ENCODE measurements at places on chromosomes 5 and 9.

- DNase-seq = no peak
Observed at GRCh38 chr5:4833104-4833738, 306.9 kb upstream of the ADAMTS16 start.

DNA sequence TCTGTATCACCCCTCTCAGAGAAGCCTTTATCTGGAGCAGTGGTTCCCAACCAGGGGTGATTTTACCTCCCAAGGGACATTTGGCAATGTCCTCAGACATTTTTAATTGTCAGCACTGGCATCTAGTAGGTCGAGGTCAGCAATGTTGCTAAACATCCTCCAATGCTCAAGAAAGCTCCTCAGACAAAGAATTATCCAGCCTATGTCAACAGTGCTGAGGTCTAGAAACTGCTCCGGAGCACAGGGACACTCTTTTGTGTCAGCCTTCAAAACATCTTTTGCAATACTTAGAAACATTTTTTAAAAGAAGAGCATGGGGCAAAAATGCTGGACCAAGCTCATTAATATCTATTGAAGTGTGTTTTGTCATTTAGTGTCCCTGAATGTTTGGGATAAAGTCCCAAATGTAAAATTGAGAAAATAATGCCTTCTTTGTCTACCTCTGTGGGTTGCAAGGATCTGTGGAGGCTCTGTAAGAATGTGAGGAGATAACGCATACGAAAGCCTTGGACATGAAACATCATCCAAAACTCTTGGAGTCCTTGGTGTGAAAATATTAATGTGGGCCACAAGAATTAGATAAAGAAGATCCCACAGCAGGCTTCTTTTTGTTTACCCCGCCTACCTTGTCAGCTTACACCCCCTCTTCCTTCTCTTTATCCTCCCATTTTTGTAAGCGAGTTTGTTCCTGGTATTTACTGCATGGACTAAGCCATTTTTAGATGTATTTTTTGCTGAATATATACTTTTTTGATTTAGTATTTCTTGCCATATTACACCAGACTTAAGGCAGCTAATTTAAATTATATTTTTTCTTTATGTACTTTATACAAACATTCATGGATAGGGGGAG, 193.5 kb downstream of the CD180 start:
- no peak for DNase-seq

GRCh38 chr5:176596689-176597416, 13.1 kb downstream of the GPRIN1 start:
- peak; percentile 60 for DNase-seq

- DNase-seq = no peak
Observed at GRCh38 chr5:172868924-172869591, 35.0 kb downstream of the ERGIC1 start.

GRCh38 chr5:58153255-58153654, 306.6 kb downstream of the PLK2 start:
- no peak for DNase-seq

GRCh38 chr9:74942801-74943200, 9.9 kb downstream of the C9orf40 start:
- DNase-seq = peak; percentile 41

DNA sequence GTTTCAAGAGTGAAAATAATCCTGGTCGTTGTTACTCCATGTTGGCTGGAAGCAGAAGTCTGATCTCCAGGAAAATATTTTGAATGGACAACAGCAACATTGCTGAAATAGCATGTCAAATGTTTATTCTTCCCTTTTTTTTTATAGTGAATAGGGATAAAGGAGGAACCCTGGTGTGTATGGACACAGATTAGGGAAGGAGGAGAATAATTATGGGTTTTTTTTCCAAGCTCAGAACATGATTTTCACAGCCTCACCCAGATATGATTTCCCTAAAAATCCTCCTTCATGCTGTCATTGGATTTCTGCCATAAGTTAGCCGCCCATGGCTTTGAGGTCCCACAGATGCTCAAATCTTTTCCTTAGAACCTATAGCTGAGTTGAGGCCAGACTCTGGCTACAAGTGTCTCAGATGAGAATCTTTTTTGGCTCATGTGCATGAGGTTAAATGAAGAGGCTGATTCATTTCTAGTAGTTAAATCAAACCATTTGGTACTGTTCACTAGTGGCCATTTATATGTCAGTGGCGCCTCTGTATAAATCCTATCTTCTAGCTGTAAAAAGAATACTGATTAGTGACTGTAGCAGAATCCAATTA, 65.5 kb upstream of the LIFR start:
- no peak for DNase-seq

- no peak for DNase-seq
Observed at GRCh38 chr9:73158723-73159122, 7.1 kb downstream of the ANXA1 start.

DNA sequence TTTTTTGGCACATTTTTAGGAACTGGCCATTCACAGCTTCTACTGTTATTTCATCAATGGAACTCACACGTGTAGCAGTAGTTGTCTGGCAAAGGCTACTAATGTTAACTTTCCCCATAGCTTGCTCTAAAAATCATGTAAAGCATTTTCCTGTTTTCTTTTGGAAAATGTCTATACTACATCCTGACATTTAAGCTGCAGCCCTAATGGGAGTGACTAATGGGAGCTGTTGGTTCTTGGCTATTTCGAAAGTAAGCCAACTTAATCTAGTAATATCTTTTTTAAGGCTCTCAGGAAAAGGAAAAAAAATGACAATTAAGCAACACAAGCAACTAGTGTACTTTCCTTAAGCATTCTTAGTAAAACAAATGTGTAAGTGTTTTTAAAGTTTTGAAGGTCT, 169.2 kb downstream of the SLC12A2 start:
- DNase-seq = no peak

GRCh38 chr5:176918613-176919012, 19.5 kb upstream of the HK3 start:
- no peak for DNase-seq

- no peak for DNase-seq
Observed at GRCh38 chr5:37724395-37725125, 115.3 kb downstream of the GDNF start.

- peak; percentile 44 for DNase-seq
Observed at GRCh38 chr9:127968042-127968441, 12.7 kb downstream of the EEIG1 start.

- DNase-seq = no peak
Observed at GRCh38 chr9:38117651-38118050, 48.6 kb upstream of the SHB start.

DNA sequence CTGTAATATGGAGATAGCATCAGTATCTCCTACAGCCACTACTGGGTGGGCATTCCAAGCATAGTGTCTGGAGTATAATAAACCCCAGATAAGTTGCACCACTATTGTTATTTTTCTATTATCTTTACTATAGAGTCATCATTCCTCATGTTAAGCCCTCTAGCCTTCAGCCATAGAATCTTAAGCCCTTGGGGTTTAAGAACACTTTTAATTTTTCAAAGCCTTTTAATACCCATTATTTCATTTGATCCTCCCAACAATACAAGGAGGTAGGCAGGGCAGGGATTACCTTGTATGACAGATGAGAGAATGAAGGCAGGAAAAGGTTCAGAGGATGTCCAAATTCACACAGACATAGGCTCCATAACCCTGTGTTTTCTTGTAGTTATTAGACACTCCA, 112.5 kb downstream of the EBF1 start:
- no peak for DNase-seq

- no peak for DNase-seq
Observed at GRCh38 chr5:137566118-137566541, 67.0 kb upstream of the SPOCK1 start.

- no peak for DNase-seq
Observed at GRCh38 chr5:133606835-133607234, 5.5 kb downstream of the FSTL4 start.

GRCh38 chr5:34854459-34855174, 15.7 kb downstream of the TTC23L start:
- no peak for DNase-seq

DNA sequence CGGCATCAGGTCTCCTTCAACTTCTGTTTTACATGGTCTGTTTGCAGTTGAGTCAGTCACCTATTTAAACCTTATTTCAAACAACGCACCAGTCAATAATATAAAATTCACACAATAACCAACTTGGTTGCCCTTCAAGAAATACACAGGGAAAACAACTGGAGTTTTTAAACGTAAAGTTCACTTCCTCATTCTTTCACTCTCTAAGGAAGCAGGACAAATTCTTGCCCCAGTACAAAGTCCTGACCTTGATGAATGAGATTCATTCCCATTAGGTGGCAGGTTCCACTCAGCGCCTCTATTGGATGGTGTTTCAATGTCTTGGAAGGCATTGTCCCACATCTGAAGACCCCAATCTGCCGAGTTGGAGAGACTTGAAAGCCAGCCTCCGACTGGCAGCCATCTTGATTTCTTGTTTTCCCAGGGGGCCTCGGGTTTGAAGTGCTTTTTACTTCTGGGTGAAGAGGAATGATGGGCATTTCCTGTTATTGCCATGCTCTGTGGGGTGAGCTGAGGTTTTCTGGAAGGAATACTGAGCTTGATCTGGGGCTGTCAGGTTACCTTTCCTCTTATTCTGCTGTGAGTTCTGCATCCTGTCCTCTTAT, 105.0 kb downstream of the ACER2 start:
- no peak for DNase-seq

- no peak for DNase-seq
Observed at GRCh38 chr9:132486706-132487350, 76.8 kb downstream of the CFAP77 start.

DNA sequence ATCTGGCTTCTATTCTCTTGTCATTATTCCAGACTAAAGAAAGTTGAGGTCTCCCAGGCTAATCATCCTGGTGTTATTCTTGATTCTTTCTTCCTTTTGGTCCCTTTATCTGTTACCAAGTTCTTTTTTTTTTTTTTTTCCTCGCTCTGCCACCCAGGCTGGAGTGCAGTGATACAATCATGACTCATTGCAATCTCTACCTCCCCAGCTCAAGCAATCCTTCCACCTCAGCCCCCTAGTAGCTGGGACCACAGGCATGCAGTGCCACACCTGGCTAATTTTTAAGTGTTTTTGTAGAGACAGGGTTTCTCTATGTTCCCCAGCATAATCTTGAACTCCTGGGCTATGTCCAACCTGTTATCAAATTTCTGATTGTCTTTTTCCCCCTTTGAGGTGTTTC, 126.6 kb upstream of the DHFR start:
- no peak for DNase-seq

GRCh38 chr5:7251132-7251531, 144.8 kb upstream of the ADCY2 start:
- no peak for DNase-seq

DNA sequence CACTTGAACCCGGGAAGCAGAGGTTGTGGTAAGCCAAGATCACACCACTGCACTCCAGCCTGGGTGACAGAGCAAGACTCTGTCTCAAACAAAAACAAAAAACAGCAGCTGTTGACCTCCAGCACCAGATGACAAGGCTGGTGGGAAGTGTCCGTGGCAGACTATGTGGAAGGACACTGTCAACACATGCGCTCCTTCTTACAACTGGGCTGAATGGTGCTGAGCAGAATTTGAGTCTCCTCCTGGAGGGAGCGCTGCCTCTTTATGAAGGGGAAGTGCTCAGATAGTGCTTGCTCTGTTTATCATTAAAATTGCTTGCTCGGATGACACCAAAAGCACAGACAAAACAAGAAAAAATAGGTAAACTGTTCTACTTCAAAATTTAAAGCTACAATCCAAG, 9.2 kb upstream of the CFAP157 start:
- DNase-seq = no peak

GRCh38 chr5:160605266-160605665, 183.6 kb downstream of the PTTG1 start:
- DNase-seq = no peak

DNA sequence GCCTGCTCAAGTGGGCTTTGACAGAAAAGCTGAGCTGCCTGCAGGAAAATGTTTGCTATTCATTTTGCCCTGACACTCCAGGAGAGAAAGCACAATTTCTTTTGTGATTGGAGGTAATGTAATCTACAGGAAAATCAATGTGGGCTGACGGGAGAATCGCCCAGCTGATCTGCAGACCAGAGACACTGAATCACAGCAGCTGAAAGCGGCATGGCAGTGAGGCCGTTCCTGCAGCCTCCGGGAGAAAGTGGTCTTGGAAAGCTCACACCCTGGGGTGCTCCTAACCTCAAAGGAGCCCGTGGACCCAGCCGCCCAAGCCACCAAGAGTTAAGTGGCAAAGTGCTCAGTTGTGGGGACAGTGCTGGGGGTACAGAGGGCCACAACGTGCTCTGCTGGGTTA, 593.6 kb downstream of the BNC2 start:
- DNase-seq = no peak

DNA sequence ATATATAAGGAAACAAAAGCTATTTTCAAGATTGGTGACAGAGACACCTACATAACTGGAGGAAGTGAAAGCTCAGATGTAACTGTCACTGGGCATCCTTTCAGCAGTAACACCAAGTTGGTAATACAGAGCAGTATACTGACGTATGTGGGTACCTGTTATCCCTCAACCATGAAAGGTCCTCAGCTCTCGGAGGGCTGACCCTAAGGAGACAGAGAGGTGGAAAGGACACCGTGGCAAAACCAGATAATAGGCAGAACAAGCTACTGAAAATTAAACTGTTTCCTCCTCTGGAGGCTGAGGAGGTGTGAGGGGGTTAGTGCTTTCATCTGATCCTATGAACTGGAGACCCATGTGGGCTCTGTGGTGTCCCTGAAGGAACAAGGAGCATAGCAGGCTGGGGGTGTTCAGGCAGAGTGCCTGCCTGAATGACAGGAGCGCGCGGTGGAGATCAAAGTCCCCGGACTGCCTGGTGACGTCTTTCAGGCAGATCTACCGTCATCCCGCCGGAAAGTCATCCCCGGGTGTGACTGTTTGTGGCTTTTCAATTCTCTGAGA, 130.2 kb upstream of the FSTL4 start:
- no peak for DNase-seq

DNA sequence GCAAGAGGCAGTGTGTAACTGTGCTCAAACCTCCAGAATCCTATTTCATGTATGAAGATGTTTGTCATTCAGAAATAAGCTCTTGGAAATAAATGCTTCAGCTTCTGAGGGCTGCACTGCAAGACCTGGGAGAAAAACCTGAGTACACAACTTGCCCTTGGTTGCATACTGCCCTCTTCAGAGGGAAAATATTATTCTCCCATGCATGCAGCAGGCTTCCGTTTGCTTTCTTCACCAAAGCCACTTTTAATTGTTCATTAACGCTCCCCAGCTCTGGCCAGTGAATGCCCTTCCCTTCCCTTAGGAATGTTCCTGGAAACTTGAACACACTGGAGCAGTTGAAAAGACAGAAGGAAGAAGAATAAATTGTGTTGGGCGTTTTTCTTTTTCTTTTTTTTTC, 2.5 kb upstream of the WHRN start:
- DNase-seq = no peak

DNA sequence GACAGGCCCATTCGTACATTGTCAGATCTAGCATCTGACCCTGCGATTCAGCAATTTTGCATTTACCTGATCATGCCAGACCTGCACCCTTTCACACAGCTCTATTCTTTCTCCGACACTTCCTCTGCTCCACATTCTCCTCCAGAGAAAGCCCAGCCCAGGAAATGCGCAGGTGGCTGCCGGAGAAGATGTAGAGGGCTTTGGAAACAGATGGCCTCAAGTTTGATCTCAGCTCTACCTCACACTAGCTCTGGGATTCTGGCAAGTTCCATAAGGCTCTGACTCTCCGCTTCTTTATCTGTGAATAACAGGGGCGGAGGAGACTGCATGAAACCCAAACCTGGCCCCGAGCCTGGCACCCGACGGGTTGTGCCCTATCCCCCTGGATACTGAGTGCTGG, 61.5 kb downstream of the GABBR2 start:
- DNase-seq = no peak

GRCh38 chr5:108061941-108062340, 320.0 kb downstream of the FBXL17 start:
- no peak for DNase-seq

GRCh38 chr9:120603591-120603990, 23.6 kb upstream of the CDK5RAP2 start:
- no peak for DNase-seq

- no peak for DNase-seq
Observed at GRCh38 chr5:68350176-68350575, 134.6 kb downstream of the PIK3R1 start.
